Lung (tissue), 17 donors: ENCODE measurements at places on chromosomes 2 and 18.

GRCh38 chr2:95307036-95307435 is 9.9 kb downstream of the KCNIP3 start:
- no peak for DNase-seq

DNA sequence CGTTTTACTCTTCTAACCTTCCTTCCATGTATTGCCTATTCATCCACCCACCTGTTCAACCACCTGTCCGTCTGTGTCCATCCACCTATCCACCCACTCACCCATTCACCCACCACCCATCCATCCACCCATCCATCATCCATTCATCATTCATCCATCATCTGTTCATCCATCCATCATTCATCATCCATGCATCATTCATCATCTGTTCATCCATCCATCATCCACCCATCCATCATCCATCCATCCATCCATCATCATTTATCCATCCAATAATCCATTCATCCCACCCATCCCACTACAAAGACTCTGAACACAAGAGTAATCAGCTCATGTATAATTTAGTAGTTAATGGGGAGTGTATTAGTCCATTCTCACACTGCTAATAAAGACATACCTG is 78.0 kb downstream of the ACOXL start:
- no peak for DNase-seq

GRCh38 chr2:20925265-20925889 is 102.5 kb upstream of the LDAH start:
- DNase-seq, result peak; percentile 17

DNA sequence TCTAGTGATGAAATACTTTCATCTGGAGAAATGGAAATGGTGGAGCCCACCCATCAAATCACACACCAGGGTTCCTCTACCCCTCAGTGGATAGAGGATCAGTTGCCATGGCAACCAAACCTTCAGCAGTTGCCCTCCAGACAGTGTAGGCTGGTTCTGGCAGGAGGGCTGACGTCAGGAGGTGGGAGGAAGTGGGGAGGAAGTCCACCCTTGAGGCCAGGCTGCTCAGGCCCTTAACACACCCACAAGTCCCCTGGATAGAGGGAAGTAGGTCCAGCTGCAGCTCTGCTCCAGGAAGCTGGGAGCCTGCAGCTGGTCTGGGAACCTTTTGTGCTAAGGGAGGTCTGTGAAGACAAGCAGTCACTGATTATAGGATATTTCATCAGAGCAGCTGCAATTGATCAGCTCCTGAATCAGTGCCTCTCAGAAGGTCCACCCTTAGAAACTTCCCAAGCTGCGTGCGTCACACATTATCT is 186.6 kb downstream of the MTX2 start:
- peak; percentile 41 for DNase-seq

DNA sequence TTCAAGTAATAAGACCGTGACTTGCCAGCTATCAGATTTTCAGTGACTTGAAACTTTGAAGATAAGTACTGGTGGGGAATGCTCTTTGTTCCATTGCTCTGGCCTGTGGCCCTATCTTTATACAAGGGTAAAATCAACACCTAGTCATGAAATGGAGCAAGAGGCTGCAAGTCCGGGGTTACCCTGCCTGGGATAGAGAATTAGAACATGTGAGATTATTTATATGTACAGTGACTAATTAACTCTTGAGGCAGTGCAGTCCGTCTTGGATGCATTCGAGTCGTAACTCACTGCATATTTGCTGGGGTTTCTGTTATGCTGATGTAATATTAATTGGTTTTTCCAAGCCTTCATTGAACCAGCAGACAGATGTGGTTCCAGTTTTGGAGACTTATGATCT is 105.8 kb upstream of the LYPD6 start:
- DNase-seq, result no peak

GRCh38 chr2:23524261-23524706 is 139.3 kb downstream of the KLHL29 start:
- no peak for DNase-seq

- DNase-seq, result peak; percentile 56
Measured at GRCh38 chr2:6824962-6825361, 40.7 kb downstream of the CMPK2 start.

- DNase-seq, result peak; percentile 17
Measured at GRCh38 chr2:46493971-46494250, 14.5 kb downstream of the TMEM247 start.

- no peak for DNase-seq
Measured at GRCh38 chr2:121627525-121628050, 21.7 kb downstream of the CLASP1 start.

GRCh38 chr18:10138719-10139118 is 224.9 kb downstream of the VAPA start:
- no peak for DNase-seq

DNA sequence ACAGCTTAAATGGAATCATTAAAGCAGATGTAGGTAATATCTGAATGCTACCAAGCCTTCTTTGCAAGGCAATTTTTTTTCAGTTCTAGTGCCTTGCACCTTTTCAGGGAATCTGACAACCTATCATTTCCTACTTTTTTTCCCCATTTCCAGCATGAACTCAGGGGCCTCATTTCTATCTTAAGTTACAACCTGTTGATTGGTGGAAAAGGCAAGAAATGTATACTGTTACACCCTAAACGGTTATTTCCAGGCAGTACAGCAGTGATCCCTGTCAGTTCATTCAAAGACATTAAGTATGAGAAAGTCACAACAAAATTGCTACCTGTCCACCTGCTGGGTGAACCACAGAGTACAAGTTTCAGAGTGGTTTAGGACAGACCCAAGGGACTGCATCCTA is 171.2 kb upstream of the PIK3C3 start:
- no peak for DNase-seq

- DNase-seq, result no peak
Measured at GRCh38 chr2:213419980-213420379, 135.7 kb downstream of the SPAG16 start.

GRCh38 chr2:173881886-173882285 is 83.3 kb downstream of the SP3 start:
- no peak for DNase-seq

- DNase-seq, result no peak
Measured at GRCh38 chr2:182391443-182391842, 35.4 kb downstream of the PDE1A start.

DNA sequence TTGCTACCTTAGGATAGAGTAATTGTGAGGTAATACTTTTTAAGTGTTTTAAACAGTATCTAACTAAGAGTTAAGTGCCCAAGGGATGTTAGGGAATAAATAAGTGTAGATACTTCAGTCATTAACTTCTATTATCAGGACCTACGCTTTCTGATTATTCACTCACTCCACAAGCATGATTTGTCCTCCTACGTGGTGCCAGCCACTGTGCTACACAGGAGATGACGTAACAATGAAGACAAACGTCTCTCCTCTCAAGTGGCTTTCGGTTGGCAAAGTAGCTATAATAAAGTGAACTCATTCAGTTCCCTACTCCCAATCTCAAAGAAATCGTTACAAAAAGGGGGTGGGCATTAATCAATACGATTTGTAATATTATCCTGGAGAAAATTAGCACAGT is 100.9 kb upstream of the SETBP1 start:
- no peak for DNase-seq

GRCh38 chr2:111250448-111251030 is 129.8 kb downstream of the BCL2L11 start:
- DNase-seq, result no peak

DNA sequence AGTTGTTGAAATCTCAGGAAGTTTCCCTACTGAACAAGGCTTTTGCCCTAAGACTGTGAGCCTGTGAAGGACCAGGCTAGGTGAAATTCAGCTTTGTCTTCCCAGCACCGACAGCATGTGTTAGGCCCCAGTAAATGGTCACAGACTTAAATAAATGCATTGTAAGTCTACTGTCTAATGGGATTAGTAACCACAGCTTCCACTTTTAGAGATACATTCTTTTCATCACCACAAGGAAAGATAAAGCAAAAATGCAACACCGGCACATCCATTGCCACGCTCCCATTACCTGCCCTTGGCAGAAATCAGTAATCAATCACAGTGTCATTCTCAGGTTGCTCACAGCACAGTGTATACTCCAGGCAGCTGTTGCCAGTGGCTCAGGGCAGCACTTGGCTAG is 59.3 kb downstream of the CRACDL start:
- DNase-seq, result no peak

DNA sequence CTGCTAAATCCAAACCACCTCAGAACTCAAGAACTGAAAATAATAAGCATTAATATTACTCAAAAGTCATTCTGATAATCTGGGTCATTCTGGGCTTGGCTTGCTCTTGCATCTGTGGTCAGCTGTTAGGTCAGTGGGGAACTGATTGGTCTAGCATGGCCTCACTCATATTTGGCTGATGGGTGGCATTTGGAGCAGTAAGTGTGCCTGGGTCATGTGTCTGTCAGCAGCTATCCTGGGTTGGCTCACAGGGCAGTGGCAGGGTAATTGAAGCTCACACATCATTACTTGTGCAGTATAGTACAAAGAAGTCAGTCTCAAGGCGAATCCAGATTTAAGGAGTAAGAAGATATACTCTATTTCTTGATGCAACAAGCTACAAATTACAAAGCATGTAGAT is 9.6 kb downstream of the RPL37A start:
- DNase-seq, result no peak

GRCh38 chr2:96952976-96953610 is 33.3 kb downstream of the FAM178B start:
- peak; percentile 91 for DNase-seq

GRCh38 chr2:235045973-235046343 is 94.1 kb downstream of the SH3BP4 start:
- DNase-seq, result no peak

- DNase-seq, result no peak
Measured at GRCh38 chr2:203973000-203973399, 36.4 kb downstream of the ICOS start.

DNA sequence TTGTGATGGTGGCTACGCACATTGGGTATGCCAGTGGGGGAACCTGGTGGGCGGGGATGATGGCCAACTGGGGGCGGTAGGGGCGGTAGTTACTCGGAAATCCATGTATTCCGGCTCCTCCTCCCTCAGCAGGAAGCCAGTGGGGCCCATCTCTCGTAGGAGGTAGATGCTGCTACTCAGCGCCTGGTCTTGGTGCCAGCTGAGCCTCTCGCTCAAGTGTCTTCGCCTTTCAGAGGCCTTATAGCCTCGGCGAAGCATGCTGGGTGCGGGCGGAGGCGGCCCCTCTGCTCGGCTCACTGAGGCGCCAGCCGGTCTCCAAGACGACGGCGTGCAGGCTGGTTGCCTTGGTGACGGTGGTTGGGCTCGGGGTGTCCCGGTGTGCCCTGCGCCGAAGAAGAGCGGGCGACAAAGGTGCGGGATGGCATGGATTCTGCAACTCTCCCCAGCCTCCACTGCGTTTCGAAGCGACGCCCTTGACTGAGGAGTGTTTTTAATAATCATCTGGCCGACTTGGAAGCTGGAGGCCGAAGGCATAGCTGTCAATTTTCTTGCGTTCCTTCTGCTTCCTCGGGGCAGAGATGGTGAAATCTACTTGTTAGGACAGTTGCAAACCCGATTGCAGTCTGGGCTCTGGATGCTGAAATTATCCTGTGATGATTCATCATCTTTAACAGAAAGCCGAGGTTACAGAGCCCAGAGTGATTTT is at the start of gene ZSWIM2:
TSS of gene ZSWIM2 (minus strand) at position 298 of the 706 bp plus-strand sequence. CDS start at position 258, 40 bp downstream.
- DNase-seq, result peak; percentile 77

DNA sequence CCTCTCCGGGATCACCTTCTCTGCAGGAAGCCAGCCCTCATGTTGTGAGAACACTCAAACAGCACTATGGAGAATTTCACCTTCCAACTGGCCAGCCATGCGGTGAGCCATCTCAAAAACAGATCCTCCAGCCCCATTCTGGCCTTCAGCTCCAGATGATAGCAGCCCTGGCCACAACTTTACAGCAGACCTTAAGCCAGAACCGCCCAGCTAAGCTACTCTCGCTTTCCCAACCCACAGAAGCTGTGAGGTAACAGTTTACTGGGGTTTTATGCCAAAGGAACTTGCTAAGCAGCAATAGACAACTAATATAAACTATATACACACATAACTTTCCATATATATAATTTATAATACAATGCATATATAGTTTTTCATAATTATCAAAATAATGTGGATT is 11.6 kb upstream of the PTPN4 start:
- no peak for DNase-seq

DNA sequence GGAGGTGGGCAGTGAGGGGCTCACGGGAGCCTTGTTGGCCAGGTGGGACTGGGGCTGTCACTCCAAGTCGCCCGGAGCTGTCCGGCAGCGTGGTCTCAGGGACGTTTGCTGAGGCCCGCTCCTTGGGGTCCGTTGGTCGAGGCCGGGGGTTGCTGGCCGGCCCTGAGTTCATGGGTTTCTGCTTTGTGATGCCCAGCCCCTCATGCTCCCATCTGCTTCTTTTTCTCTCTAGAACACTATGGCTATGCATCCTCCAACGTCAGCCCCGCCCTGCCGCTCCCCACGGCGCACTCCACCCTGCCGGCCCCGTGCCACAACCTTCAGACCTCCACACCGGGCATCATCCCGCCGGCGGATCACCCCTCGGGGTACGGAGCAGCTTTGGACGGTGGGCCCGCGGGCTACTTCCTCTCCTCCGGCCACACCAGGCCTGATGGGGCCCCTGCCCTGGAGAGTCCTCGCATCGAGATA is 14.5 kb downstream of the NFATC1 start:
- DNase-seq, result no peak

- no peak for DNase-seq
Measured at GRCh38 chr2:224816816-224817215, 100.7 kb upstream of the CCDC195 start.

DNA sequence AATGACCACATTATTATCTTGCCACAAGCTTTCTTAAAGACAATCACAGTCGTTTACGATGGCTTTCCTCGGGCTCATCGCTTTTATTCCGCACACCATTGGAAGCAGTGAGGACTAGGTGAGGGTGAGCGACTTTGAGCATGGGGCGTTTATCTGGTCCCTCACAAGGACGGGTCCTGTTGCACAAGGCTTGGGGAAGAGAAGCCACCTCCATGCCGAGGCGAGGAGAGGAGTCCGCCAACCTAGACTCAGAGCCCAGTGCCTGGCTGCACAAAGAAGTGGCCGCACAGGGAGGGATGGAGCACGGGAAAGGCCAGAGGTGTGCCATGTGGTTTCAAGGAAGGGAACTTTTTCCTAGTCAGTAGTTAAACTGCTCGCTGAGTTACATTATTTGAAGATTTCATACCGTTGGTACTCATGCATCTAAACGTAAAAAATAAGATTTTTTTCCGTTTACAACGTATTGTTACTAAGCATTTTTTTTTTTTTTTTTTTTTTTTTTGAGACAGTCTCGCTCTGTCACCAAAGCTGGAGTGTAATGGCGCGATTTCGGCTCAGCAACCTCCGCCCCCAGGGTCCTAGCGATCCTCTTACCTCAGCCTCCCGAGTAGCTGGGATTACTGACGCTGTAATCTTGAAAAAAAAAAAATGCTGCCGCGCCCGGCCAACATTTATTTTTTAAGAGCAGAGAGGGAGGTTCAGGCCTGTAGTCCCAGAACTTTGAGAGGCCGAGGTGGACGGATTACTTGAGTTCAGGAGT is 849 bp upstream of the CYP27C1 start:
- DNase-seq, result peak; percentile 55

- DNase-seq, result no peak
Measured at GRCh38 chr18:23970161-23971096, 44.1 kb upstream of the TTC39C start.

DNA sequence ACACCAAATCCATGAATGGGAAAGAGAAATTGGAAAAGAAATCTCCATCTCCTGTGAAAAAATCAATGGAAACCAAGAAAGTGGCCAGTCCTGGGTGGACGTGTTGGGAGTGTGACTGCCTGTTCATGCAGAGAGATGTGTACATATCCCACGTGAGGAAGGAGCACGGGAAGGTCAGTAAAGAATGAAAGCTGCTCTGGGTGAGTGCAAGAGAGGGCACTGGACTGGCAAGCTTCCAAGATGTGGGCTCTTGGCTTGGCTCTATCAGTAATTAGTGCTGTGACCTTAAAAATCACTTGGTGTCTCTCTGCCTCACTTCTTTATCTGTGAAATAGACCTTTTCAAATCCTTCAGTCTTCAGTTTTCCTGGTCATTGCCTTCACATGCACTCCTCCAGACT is 89.0 kb downstream of the ZNF532 start:
- peak; percentile 26 for DNase-seq
